ENCODE measurements at places on chromosomes 1 and 21.

DNA sequence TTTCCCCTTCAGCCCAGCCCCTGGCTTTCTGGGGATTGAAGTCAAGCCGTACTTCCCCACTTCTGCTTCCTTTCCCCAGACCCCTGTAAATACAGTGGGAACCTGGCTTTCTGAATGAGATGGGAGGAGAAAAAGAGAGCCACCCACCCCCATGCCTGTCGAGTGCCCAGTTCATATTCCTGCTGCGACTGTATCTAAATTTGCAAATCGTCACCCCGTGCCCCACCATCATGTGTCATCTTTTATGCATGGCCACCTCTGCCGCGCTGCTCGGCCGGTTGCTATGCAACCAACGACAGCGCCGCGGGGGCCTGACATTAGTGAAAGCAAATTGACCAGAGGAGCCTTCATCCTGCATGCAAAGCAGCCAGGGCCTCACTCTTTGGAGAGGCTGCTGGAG, 143.0 kb downstream of the ELAVL4 start:
- ATAC-seq = peak; percentile 71

- no peak for ATAC-seq
These were observed 55.5 kb upstream of the GADD45A start for GRCh38 chr1:67629370-67630075.

- no peak for ATAC-seq
These were observed 191.8 kb upstream of the RAB4A start for GRCh38 chr1:229079016-229079595.

DNA sequence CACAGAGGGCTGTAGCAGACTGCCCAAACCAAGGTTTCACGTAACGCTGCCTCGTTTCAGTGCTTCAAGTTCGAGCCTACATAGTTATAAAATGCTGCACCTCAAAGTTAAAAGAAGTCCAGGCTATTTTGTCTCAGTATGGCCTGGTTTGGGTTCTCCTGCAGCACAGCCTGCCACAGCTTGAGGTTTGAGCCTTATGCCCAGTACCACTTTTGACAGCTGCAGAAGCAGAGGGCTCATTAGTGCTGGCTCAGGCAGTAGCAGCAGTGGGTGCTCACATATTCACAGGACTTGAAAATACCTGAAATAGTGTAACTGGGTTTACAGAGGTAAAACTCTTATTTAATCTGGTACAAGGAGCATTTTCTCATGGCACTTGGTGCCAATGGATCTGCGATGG, 15.3 kb downstream of the SPATA46 start:
- no peak for ATAC-seq

GRCh38 chr1:4928186-4928585, 273.8 kb downstream of the AJAP1 start:
- ATAC-seq = no peak

- ATAC-seq = peak; percentile 1
These were observed 486 bp downstream of the NIPAL3 start for GRCh38 chr1:24415910-24416665.

DNA sequence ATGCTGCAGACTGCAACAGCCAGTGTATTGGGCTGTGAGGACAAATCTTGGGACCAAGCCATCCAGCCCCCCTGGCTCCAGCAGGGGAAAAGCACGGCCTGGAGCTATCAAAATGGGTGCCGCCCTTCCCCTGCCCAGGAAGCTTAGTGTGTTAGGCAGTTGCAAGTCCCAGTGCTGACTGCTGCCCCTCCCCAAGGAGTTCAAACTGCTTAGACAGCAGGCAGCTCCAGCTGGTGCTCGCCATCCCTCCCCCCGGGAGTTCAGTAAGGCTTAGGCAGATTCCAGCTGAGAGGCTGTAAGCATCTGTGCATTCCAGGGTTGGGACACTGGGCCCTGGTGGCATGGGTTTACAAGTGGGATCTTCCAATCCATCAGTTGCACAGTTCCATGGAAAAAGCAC, 579.6 kb upstream of the NR5A2 start:
- ATAC-seq = no peak

DNA sequence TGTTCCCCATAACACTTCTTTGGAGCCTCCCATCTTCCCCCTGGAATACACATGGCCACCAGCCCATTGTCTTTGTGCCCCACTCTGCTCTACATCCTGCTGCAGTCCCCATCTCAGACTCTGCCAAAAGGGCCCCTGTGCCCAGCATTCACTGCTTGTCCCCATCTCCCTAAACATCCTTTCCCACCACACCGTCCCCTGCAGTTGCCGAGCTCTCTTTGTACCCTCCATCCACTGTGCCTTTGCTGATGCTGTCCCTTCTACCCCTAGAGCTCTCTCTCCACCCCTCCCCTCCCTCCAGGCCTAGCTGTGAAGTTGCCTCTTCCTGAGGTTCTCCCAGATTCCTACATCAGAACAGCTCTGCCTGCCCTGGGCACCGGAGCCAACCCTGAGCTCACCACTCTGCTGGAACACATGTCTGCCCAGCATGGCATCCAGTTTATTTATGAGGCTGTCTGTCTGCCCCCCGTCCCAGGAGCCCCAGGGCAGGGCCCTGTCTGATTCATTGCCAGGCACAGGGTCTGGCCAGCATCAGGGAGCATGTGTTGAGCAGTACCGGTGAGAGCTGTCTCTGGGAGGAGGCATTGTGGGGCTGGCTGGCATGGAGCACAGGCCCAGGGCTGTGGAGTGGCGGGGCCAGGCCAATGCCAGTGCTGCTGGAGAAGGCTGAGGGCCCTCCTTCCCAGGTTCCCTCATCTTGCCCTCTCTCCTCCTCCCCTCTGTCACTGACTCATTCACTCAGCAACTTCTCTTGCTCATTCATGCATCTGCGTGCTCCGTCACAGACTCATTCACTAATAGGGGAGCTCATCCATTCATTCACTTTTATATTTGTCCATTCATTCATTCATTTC, 28.8 kb downstream of the EDN2 start:
- ATAC-seq = no peak

DNA sequence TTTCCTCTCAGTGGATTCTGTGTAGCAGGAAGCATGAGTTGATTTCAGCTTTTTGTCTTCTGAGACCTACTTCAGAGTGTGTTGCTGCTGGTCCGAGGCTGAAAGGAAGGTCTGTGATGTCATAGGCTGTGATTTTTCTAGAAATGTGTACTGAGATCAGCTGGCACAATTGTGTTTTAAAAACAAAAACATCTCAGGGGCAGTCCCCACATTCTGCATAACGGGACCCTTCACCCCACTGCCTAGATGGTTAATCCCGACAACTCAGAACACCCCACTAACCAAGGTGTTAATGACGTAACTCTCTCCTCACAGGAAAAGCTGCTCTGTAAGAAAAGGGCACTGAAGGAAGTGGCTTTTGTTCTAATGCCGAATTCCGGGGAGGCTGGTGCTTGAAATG, 59.8 kb upstream of the PPP2R5A start:
- no peak for ATAC-seq

GRCh38 chr1:110087812-110088738, 17.6 kb upstream of the ALX3 start:
- no peak for ATAC-seq

DNA sequence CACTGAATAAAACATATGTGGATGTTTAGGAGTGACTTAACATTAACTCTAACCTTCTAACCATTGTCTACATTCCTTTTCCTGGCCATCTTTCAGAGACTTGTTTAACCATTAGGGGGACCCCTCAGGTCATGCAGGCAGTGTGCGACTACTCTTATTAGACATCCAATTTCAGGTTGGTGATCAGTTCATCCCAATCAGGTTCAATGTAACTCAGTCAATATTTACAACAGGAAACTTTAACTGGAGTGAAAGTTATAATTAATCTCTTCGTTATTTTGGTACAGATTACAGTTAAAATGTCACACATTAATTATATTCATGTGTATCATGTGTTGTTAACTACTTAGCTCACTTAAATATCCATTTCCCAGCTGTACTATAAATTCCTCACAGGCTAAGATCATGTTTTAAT, 68.8 kb upstream of the RGS1 start:
- peak; percentile 74 for ATAC-seq

DNA sequence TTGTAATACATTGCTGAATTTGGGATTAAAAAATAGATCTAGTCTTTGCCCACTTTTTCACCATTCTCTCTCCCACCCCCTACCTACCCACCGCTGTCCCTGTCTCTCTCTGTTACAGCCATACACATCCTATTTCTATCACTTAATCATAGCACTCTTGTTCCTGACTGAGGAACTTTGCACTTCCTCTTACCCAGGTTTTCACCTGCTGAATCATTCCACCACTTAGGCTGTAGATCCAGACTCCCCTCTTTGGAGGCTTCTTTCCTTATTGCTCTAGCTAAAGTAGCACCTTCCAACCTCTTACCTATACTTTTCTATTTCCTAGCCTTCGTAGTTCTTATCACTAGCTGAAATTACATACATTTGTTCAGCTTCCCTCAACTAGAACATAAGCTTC, 59.6 kb downstream of the ATP6V1G3 start:
- no peak for ATAC-seq

GRCh38 chr1:68904477-68904876, 407.6 kb upstream of the DEPDC1 start:
- no peak for ATAC-seq

GRCh38 chr21:30044447-30045064, 104.8 kb upstream of the GRIK1 start:
- no peak for ATAC-seq

DNA sequence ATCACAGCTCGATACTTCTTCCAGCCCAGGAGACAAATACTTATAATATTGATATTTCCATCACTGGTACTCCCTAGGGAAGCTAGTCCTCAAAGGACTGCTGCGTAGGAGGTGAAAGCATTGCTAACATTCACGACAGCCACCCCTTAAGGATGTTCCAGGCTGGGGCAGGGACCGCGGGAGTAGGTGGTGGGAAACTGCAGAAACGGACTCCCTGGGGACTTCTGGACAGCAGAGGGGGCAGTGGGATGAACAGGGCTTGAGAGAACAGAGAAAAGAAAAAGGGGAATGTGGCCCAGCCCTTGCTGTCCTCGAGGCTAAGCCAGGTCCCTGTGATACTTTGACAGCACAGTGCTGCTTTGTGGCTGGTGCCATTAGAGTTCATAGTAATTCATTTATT, 108.0 kb downstream of the HMGB4 start:
- no peak for ATAC-seq

DNA sequence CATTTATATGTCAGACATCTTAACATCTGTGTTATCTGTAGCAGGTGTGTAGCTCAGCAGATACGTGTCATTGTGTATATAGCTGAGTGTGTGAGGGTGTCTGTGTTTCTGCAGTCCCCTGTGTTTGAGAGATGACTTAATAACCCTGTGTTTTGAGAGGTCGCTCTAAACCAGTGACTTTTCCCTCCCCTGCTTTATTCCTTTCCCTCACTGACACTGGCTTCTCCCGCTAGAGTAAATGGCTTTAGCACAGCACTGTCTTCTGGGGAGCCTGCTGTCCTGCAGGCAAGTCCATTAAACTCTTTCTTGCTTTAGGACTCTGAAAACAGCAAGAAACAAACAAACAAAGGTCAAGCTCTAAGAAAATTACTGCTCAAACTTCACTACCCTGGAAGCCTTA, 53.0 kb downstream of the VANGL1 start:
- no peak for ATAC-seq

GRCh38 chr1:186175588-186175987, 199.5 kb downstream of the TPR start:
- no peak for ATAC-seq

DNA sequence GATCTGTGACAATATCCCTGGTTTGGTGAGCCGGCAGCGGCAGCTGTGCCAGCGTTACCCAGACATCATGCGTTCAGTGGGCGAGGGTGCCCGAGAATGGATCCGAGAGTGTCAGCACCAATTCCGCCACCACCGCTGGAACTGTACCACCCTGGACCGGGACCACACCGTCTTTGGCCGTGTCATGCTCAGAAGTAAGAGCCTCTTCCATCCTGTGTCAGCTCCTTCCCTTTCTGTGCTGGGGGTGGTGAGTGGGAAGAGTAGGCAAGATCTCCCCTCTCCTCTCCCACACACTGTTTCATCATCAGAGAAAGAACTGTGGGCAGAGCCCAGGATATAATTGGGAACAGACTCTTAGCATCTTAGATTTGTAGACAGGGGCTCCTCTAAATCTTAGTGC, 6.1 kb downstream of the WNT2B start:
- ATAC-seq = no peak

Data from stimulated activated memory B cell treated with anti-CD40 and anti-IgM and Interleukin-4, amounts not matched to agents 10 μg/mL and 1 μg/mL and 100 μg/mL, for 72 hours (primary cell).